Myometrial cell (primary cell): ENCODE measurements at places on chromosomes 7 and 10. TPM values are rescaled to one million over a fixed set of nuclear protein-coding genes. Genes with fewer than 3 reads are reported as not detected.

Gene AKR1C8
- total RNA-seq = not detected in 2 replicates

Gene PON2
- 80.4 and 87.4 TPM in 2 replicates for total RNA-seq

Gene PNLIPRP2
- total RNA-seq = not detected in 2 replicates

Gene ANKRD22
- 0.58 TPM in 1 of 2 replicates, not detected in the other for total RNA-seq

Gene CSGALNACT2
- 12.1 and 12.6 TPM in 2 replicates for total RNA-seq

Gene GSAP
- 6.6 and 10.4 TPM in 2 replicates for total RNA-seq

Gene ACSM6
- total RNA-seq = not detected in 2 replicates

Gene ABCC2
- total RNA-seq = under 0.01 TPM in 2 replicates

Gene ASAH2
- total RNA-seq = 0.58 and 0.71 TPM in 2 replicates

Gene YWHAG
- 36.9 and 41.8 TPM in 2 replicates for total RNA-seq

Gene HOXA9
- total RNA-seq = 17.9 and 23.2 TPM in 2 replicates

Gene DDC
- not detected in 2 replicates for total RNA-seq

Gene SNCG
- 16.1 and 25.4 TPM in 2 replicates for total RNA-seq

Gene ZNF248
- 2.9 and 3.2 TPM in 2 replicates for total RNA-seq

Gene KLF14
- total RNA-seq = not detected in 2 replicates

Gene AMZ1
- 1.2 and 1.7 TPM in 2 replicates for total RNA-seq

Gene HOXA1
- total RNA-seq = 1.7 and 2.1 TPM in 2 replicates

Gene LHFPL3
- not detected in 2 replicates for total RNA-seq

Gene CTAGE15
- not detected in 2 replicates for total RNA-seq

Gene ASZ1
- total RNA-seq = not detected in 2 replicates

Gene PPIA
- total RNA-seq = 3,984 and 4,923 TPM in 2 replicates

Gene NPC1L1
- total RNA-seq = not detected in 2 replicates

Gene EGR2
- not detected in 2 replicates for total RNA-seq

Gene OR2A12
- not detected in 2 replicates for total RNA-seq

Gene LRRTM3
- not detected in 2 replicates for total RNA-seq

Gene TMEM26
- total RNA-seq = under 0.01 and 0.18 TPM in 2 replicates

Gene LLCFC1
- total RNA-seq = not detected in 2 replicates

Gene PSMG3
- total RNA-seq = 47.0 and 54.9 TPM in 2 replicates

Gene SPDYE5
- total RNA-seq = not detected in 2 replicates

Gene HOGA1
- under 0.01 and 2.1 TPM in 2 replicates for total RNA-seq

Gene TAS2R41
- not detected in 2 replicates for total RNA-seq
